Cortex of kidney (tissue), 1 donor: ENCODE measurements at places on chromosomes 6 and 20.

DNA sequence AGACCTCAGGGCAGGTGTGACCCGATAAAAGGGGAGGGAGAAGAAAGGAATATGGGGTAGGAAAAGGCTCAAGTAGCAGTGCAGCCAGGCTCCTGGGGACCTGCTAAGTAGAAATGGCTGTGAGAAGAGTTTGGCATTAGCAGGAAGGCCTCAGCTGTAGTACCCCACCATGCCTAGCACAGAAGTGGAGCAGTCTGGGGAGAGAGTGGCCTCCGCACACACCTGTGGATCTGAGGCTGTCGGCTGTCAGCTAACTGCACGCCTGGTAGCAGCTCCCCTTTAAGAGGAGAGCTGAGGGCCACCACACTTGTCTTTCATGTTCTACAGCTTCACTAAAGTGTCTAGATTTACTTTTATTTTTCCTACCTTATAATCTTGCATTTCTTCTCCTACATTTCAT, 24.6 kb downstream of the PDE7B start:
- DNase-seq: no peak

GRCh38 chr20:59958626-59959025, 403 bp downstream of the CDH26 start:
- no peak for DNase-seq

GRCh38 chr6:15276036-15276985, 30.4 kb downstream of the JARID2 start:
- DNase-seq: no peak

- no peak for DNase-seq
Observed at GRCh38 chr6:128156321-128157111, 255.7 kb upstream of the THEMIS start.

DNA sequence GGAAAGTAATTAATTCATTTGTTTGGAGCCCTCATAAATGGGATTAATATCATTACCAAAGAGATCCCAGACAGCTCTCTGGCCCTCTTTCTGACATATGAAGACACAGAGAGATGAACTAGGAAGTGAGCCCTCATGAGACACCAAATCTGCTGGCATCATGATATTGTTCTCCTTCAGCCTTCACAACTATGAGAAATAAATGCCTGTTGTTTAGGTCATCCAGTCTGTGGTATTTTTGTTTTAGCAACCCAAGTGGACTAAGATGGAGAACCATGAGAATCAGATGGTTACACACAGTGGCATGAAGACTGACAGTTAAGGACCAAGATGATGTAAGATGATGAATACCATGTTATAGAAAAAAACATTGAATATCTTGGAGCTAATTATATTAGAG, 16.9 kb upstream of the HBS1L start:
- DNase-seq: no peak

GRCh38 chr6:34696189-34696738, 303 bp downstream of the ILRUN start:
- DNase-seq: no peak

GRCh38 chr6:144285548-144285797, 338 bp downstream of the UTRN start:
- no peak for DNase-seq

DNA sequence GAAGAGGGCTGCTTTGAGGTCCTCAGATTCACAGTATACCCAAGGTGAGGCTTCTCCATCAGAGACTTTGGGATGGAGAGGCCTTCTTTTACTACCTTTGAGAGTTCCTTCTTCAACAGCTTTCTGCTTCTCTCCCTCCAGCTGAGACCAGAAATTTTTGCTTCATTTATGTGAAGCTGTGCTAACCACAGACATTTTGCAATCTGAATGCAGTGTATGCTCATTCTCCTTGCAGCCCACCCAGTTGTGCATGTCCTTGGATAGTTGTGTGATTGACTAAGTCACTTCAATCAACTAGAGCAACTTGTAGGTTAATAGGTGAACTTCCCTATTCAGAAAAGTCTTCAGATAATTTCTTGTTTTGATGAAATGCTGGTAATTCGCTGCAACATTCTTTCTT, 20.1 kb downstream of the DCBLD1 start:
- DNase-seq: no peak

GRCh38 chr20:17276101-17276500, 49.3 kb downstream of the PCSK2 start:
- DNase-seq: no peak

DNA sequence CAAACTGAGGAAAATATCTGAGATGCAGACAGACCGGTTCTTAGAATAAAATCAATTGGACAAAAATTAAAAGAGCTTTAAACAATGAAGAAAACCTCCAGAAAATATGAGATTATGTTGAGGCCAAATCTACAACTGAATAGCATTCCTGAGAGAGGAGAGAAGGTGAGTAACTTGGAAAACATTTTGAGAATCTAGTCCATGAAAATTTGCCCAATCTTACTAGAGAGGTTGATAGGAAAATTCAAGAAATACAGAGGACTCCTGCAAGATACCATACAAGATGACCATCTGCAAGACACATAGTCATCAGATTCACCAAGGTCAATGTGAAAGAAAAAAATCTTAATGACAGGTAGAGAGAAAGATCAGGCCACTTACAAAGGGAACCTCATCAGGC, 437.7 kb upstream of the ADGRB3 start:
- no peak for DNase-seq

GRCh38 chr6:18640754-18641153, 253.6 kb downstream of the RNF144B start:
- DNase-seq: no peak

DNA sequence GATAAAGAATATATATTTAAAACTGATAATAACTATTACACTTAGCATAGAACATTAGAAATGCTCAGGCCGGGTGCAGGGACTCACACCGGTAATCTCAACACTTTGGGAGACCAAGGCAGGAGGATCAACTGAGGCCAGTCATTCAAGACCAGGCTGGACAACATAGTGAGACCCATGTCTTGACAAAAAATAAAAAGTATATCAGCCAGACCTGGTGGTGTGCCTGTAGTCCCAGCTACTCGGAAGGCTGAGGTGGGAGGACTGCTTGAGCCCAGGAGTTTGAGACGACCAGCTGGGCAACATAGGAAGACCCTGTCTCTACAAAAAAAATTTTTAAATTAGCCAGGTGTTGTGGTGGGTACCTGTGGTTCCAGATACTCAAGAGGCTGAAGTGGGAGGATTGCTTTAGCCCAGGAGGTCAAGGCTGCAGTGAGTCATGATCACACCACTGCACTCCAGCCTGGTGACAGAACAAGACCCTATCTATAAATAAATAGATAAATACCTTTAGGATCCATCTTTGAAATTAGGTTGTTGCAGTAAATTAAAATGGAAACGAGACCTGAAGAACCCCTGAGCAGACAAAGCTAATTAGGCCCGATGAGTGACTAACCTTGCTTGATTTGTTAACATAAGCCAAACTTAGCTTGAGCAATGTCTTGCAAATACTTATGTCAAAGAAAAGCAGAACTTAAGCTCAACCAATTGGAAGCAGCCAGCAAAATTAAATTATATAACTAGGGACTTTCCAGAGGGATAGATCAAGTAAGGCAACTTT, 75.8 kb upstream of the E2F3 start:
- DNase-seq: no peak

DNA sequence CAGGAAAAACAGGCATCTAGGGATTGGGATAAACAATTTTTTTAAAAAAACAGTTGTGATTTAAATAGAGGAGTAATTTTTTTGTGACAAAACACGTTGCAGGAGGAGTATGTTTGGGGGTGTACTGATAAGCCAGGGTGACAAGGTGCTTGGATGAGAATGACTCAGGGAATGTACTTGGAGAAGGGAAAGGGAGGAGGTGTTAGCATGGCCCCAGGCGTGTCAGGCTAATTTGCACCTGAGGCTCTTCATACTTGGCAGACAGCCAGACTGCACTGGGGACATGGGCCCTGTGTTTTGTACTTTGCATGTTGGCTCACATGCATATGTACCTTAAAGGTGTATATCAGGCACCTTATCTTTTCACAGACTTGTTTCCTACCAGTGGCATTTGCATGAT, 22.8 kb downstream of the PANK2 start:
- DNase-seq: no peak

DNA sequence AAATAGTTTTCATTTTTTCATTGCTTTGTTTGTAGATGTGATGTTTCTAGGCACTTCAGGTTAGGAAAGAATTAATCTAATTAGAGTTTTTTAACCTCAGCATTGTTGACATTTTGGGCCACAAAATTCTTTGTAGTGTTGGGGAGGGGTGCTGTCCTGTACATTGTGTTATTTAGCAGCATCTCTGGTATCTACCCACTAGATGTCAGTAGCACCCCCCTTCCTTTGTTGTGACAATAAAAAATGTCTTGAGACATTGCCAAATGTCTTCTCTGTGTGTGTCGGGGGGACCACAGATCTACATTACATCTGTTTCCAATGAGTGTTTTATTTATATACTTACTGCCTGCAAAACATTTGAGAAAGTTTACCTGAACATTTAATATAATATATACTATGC, 45.6 kb downstream of the EYA4 start:
- DNase-seq: no peak

GRCh38 chr6:130632897-130633296, 194.3 kb upstream of the SMLR1 start:
- DNase-seq: no peak

GRCh38 chr6:142886431-142887170, 58.4 kb downstream of the HIVEP2 start:
- DNase-seq: no peak

- no peak for DNase-seq
Observed at GRCh38 chr20:61798632-61799031, 267.0 kb downstream of the TAF4 start.

DNA sequence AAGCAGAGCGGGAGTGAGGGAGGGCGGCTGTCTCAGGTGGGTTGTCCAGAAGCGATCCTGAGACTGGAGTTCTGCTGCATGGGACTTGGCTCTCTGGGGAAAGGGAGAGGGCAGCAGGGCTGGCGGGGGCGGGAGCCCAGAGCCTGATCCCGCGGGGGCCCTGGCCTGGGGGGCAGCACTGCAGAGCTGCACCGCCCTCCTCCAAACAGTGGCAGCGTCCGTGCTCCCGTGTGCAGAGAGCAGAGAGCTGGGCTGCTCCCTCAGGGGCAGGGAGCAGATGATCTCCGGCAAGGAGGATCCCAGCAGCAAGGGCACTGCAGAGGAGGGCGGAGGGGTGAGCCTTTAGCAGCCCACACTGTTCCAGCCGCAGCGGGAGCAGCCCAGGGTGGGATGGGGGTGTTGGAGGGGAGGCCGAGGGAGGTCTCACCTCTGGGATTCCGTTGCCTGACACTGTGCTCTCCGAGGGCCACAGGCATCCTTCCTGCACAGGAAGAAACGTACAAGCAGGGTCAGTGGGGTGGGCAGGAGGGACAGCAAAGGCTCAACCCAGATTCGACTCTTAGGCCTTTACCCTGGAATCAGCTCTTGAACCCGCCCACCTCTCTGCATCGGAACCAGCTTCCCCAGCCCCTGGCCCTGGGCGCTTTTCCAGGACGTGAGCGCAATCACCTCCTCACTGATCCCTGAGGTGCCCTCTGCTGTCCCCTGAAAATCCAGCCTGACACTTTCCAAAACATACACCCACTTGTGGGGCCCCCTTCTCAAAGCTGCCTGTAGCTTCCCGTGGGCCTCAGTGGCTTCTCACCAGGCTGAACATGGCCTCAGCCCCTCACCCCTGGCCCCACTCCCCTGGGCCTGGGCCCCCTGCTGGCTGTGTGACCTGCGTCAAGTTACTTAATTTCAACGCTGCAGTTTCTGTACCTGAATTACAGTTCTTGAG, 32.6 kb upstream of the ZBP1 start:
- no peak for DNase-seq

- no peak for DNase-seq
Observed at GRCh38 chr20:8983478-8984345, 85.2 kb upstream of the PLCB4 start.

GRCh38 chr20:9027626-9028025, 41.3 kb upstream of the PLCB4 start:
- no peak for DNase-seq

- DNase-seq: no peak
Observed at GRCh38 chr20:46939031-46939965, 44.7 kb downstream of the EYA2 start.

DNA sequence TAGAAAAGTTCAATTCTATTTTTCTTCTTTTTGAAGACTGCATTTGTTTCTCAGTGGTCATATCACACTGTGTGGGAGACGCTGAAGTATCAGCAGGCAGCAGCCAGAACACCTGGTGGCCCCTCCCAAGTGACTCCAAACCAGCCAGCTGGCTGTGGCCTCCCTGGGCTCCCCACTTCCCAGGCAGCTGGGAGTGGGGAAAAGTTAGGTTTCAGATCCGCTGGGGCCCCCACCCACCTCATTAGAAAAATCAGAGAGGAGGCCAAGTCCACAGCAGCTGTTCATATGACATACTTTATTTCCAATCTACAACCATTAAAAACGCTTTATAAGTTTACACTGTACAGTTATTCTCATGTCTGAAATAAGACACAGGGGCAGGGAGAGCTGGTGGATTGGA, 3.6 kb upstream of the DSN1 start:
- no peak for DNase-seq

DNA sequence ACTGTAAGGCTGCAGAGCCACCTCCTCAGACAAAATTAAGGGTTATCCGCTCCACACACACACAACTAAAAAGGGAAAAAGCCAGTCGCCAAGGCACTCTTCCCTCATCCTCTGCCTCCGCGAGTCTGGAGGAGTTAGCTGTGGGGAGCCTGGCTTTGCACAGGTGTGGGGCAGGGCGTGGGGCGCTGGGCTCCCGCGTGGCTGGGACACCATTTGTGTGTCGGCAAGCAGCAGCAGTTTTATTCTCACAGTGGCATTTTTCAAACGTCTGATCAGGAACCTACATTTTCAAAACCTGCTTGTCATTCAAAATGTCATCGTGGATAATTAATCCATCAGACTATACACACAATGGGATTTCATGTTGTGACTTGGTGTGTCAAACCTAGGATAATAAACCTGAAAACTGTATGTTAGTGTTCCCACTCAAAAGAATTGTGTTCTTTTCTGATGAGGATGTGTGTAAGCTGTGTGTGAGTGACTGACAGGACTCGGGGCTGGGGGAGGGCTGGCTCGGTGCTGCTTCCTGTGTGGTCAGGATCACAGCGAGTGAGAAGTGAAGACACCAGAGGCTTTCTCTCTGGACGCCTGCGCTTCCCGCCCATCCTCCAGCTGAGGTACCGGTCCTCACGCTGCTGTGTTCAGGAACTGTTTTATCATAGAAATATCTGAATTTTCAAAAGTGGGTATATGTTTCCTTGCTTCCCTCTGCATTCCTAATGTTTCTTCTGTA, 83.1 kb downstream of the IRF4 start:
- no peak for DNase-seq

DNA sequence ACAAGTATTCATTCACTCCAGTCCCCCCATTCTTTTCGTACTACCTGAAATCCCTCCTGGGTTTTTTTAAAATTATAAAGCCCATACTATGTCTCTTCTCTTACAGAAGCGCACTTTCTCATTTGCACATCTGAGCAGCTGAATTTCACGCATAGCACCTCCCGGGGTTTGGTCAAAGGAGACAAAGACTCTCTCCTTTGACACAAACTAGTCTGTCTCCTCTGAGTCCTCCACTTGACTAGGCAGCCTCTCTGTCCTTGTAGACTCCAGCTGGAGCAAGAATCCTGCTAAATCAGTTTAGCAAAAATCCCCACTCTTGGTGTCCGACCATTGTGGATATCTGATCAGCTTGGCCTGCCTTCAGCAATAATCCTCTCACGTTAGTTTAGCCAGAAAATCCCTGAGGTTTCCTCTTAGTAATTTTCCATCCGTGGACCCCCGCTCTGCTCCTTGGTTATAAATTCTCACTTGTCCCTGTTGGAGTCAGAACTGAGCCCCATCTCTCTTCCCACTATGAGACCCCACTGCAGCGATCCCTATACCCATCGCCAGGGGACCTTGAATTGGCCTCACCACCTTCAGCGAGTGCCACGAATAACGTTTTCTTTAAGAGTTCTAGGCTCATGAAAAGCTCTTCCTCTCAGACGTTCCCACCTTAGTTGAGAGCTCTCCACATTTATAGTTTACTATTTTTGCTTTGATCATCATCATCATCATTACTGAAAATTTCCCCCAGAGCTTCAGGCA, 29.0 kb downstream of the PDYN start:
- DNase-seq: no peak
